Brain microvascular endothelial cell (primary cell): ENCODE measurements at places on chromosomes 1 and 21.

- DNase-seq = no peak
These were observed 5.8 kb downstream of the RAP1GAP start for GRCh38 chr1:21663248-21663950.

- no peak for DNase-seq
These were observed 14.8 kb upstream of the LSS start for GRCh38 chr21:46243325-46243724.

DNA sequence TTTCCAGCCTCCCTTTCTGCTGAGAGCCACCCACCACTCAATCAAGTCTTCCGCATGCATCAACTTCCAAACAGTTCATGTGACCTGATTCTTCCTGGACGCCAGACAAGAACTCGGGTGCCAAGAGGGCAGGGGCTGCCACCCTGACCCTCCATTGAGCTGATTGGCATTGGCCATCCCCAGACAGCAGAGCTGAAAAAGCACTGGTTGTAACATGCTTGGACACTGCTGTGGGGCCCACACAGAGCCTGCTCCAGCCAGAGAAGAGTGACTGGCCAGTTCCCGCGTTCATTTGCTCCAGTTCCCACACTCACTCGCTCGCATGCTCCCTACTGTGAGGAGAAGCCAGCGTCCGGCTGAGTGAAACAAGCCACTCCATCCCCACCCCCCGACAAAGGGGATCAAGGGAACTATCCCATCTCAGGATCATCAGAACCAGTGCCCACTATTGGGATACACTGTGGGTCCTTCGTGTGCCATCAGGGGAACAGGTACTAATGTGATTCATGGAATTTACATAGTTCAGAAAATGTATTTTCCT, 420.3 kb downstream of the NPHP4 start:
- no peak for DNase-seq

- DNase-seq = no peak
These were observed 319.4 kb downstream of the KCNH1 start for GRCh38 chr1:210814382-210815123.

GRCh38 chr1:163709636-163710035, 387.9 kb downstream of the NUF2 start:
- DNase-seq = no peak

DNA sequence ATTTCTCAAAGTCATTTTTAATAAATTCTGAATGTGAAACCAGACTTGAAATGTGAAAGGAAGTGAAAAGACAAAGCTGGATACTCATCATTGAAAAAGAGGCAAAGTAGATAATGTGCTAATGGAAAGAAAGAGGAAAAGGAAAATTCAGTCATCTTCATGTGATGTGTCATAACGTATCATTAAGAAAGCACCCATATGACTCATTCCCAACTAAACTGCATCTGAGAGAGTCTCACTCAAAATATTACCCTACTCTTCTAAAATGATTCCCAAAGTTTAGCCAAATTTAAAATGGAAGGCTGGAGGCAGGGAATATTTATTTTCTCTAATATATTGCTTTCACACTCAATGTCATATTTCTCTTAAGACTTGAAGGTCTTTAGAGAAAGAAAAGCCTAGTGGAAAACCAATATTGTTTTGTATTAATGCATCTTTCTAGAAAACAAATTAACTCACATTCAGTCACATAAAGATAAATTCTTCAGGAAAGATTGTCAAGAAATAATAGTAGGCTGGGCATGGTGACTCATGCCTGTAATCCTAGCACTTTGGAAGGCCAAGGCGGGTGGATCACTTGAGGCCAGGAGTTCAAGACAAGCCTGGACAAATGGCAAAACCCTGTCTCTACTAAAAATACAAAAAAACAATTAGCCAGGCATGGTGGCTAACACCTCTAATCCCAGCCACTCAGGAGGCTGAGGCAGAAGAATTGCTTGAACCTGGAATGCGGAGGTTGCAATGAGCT, 129.9 kb downstream of the SLC30A10 start:
- DNase-seq = peak; percentile 35

DNA sequence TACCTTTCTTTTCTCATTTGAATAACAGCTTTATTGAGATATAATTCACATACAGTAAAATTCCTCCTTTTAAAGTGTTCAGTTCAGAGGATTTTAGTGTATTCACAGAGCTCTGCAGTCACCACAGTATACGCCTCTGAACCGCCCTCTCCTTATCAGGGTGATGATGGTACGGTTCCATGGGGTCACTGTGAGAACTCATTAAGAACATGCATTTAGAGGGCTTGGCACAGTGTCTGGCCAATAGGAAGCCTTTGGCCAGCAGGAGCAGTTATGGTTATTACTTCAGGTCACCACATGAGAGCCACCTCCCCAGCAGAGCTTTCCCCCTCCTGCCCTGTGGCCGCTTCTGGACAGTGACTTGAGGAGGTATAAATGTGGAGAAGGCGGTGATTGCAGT, 27.3 kb downstream of the KCNQ4 start:
- DNase-seq = no peak

- no peak for DNase-seq
These were observed 138.6 kb upstream of the NGF start for GRCh38 chr1:115476616-115477015.

DNA sequence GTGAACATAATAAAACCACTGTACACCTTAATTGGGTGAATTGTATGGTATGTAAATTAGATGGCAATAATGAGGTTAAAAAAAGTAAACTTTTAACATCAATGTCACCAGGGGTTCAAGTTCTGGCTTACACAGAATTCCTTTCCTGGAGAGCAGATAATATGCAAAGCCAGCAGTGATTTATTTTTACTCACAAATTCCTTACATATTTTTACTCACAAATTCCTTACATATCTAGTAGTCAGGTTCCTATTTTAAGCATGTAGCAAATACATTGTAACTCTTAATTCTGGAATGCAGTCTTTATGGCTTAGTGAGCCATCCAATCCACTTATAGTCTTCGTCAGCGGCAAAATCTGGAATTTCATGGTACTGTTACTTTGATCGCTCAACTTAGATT, 1.3 kb upstream of the UBE4B start:
- peak; percentile 25 for DNase-seq

GRCh38 chr21:42739061-42739931, 85.9 kb downstream of the PDE9A start:
- no peak for DNase-seq
